ENCODE measurements at places on chromosomes 5 and 9. TPM values are rescaled to one million over a fixed set of nuclear protein-coding genes. Genes with fewer than 3 reads are reported as not detected.

GRCh38 chr9:98235126-98235525, 20.3 kb downstream of the TBC1D2 start:
- H3K27ac ChIP-seq, result no peak overlapping the region
- no peaks in the 10 kb centered on the region for H3K27me3 ChIP-seq
- no peaks in the 10 kb centered on the region for H3K4me1 ChIP-seq
- no peak overlapping the region for H3K4me3 ChIP-seq

DNA sequence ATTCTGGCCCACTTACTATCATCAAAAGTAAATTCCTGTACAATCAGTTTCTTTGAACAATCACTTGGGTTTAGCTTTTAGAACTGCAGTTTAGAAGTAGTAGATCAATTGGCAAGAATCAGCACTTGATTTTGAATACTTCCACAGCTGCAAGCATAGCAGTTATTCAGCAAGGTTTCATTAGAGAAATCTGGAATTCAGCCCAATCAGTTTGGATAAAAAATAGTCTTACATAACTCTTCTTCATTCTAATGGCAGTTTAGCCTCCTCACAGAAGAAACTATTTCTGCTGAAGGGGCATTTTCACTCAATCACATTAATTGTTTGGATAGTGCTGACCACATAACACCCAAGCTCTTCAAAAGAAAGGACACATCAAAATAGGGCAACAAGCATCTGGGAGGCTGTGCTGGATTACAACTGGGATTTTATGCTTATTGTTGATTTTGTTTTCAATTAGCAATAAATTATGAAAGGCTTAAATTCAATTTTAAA, 336.2 kb upstream of the PDE4D start:
- no peaks in the 10 kb centered on the region for H3K36me3 ChIP-seq
- ATAC-seq, result no peak
- no peaks in the 10 kb centered on the region for H3K27me3 ChIP-seq
- no peak overlapping the region for H3K27ac ChIP-seq

GRCh38 chr5:32102254-32102986, 71.7 kb downstream of the GOLPH3 start:
- peaks cover 3% of the 10 kb centered on the region for H3K36me3 ChIP-seq
- H3K27me3 ChIP-seq, result no peaks in the 10 kb centered on the region
- no peaks in the 10 kb centered on the region for H3K4me1 ChIP-seq

DNA sequence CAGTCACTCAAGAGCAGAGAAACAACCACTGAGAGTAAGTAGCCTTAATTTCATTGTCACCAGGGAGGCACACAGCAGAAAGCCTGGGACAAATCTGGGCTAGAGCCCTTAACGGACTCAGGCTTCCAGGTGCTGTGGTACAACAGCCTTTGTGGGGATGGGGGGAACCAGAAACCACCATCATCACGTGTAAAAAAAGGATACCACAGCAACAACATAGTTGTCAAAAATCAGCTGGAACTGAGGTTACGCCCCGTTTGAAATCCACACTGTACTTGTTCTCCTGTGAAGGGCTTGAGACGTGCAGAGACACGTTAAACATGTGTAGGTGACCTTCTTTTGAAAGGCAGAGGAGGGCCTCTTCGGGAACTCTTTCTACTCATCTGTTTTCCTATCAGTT, 16.6 kb upstream of the PLPP1 start:
- H3K4me3 ChIP-seq, result no peak overlapping the region
- H3K4me1 ChIP-seq, result no peaks in the 10 kb centered on the region
- ATAC-seq, result no peak
- H3K36me3 ChIP-seq, result no peaks in the 10 kb centered on the region

DNA sequence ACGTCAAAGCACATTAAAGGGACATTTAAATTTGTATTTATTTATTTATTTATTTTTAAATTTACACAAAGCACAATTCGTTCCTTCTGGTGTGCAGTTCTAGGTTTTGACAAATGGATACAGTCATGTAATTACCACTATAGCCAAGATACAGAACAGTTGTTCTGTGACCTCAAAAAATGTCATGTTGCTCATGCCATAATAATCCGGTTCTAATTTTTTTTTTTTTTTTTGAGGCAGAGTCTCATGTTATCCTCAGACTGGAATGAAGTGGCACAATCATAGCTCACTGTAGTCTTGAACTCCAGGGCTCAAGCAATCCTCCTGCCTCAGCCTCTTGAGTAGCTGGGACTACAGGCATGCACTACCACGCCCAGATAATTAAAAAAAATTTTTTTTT, 7.8 kb downstream of the IGFBPL1 start:
- no peak overlapping the region for H3K27ac ChIP-seq
- peaks cover 19% of the 10 kb centered on the region for H3K27me3 ChIP-seq
- H3K4me3 ChIP-seq, result no peak overlapping the region
- H3K4me1 ChIP-seq, result no peaks in the 10 kb centered on the region

DNA sequence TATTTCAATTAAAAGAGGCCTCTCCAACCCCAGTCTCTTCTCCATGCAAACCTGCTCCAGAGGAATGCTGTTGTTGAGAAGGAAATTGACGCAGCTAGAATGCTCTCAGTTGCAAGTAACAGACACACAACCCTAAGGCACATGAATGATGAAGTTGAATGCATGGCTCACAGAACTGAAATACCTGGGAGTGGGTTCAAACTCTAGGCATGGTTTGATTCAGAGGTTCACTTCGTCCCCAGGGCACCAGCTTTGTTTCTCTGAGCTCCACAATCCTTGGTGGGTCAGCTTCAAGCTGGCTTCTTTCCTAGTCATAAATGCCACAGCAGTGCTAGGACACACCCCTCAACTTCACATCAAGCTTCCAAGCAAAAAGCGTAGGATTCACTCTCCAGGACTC, 4.6 kb downstream of the ACTL7B start:
- no peak for ATAC-seq
- no peaks in the 10 kb centered on the region for H3K27me3 ChIP-seq
- no peak overlapping the region for H3K27ac ChIP-seq
- no peaks in the 10 kb centered on the region for H3K4me1 ChIP-seq

DNA sequence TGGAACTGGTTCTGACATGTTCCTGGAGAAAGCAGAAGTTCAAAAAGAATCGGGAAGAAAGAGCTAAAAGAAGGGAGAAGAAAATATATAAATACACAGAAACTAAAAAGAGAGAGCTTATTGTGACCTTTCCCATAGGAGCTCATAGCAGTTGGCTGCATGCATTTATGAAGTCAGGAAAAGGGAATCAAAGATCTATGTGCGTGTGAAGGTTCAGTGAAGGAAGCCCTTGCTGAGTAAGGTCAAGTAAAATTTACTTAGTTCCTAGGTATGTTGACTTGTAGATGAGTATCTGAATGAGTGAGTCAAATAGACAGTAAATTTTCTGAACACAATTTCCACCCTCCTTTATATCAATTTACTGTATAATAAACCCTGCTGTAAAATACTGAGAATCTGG, 632.5 kb downstream of the SLCO4C1 start:
- H3K27me3 ChIP-seq, result no peaks in the 10 kb centered on the region
- no peak for ATAC-seq
- H3K4me1 ChIP-seq, result no peaks in the 10 kb centered on the region

The ZNF608 gene
- total RNA-seq, result 24.4 TPM

The C9 gene
- not detected for total RNA-seq
